ENCODE measurements at places on chromosomes 7 and 10.

- DNase-seq, result no peak
Observed at GRCh38 chr7:46386428-46387399, 465.6 kb upstream of the IGFBP3 start.

- no peak for DNase-seq
Observed at GRCh38 chr10:59607970-59608369, 101.7 kb downstream of the SLC16A9 start.

- no peak for DNase-seq
Observed at GRCh38 chr10:103666087-103666761, 172.7 kb downstream of the NEURL1 start.

DNA sequence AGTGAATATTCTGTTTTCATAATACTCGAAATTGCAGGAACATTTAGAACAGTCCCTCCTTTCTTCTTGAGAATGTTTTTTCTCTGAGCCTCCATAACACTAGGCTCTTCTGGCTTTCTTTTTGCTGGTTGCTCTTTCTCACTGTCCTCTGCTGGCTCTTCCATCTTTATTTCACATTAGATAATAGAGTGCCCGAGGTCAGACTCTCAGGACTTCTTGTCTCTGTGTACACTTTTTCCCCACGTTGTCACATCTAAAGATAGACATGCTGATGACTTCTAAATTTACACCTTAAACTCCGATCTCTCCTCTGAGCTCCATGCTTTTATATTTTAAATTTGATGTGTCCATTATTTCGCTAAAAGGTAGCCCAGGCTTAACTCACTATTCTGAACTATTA is 15.4 kb upstream of the LRRN3 start:
- no peak for DNase-seq

GRCh38 chr7:42672339-42672999 is 239.4 kb downstream of the C7orf25 start:
- DNase-seq, result no peak

DNA sequence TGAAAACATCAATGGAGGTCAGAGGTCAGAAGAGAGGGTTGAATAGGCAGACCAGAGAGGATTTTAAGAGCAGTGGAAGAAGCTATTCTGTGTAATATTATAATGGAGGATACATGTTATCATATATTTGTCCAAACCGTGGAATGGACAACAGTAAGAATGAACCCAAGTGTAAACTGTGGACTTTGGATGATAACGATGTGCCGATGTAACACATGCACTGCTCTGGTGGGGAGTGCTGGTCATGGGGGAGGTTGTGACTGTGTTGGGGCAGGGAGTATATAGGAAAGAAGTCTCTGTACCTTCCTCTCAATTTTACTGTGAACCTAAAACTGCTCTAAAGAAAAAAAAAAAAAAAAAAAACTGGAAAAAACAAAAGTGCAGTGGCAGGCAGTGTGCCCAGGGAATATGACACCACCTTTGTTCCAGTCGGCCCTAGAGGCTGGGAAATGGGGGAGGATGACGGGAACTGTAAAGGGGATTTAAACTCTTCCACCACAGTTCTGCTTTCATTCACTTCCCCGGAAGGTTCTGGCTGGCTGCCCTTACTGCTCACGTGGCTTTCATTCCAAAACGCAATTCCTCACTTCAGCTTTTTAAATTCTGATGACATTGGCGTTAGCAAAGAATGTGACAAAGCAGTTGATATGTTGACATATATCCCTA is 113.7 kb upstream of the ANKRD1 start:
- no peak for DNase-seq

DNA sequence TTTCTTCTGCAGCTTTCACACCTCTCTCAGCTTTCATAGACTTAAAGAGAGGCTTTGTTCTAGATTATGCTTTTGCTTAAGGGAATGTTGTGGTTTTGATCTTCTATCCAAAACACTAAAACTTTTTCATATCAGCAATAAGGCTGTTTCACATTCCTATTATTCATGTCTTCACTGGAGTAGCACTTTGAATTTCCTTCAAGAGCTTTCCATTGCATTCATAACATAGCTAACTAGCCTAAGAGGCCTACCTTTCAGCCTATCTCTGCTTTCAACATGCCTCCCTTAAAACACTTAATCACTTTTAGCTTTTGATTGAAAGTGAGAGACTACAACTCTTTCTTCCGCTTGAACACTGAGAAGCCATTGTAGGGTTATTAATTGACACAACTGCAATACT is 1117.0 kb upstream of the PHF14 start:
- no peak for DNase-seq

DNA sequence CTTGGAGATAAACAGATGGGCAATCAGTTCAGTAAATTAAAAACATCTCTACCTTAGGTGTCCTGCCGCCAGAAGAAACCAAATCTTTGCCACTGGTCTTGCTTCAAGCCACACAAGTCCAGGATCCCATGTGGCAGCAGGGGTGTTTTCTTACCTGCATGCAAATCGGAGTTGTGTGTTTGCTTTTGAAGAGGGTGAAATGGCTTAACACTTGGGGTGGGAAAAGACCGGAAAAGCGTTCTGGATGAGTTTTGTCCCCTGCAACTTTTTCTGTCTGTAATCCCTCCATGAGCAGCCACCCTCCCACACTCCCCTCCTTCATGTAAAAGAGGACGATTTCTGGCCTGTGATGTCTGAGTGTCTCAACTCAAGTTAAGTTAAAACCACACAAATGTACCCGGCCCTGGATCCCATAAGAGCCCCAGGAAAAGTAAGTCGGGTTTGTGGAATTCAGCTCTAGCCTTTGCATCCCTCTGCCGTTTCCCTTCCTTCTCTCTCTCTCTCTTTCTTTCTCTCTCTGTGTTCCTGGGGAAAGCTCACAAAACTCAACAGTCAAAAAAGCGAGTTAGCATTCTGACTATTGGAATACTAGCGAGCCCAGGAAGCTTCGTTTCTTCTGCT is 178.5 kb downstream of the TCF7L2 start:
- DNase-seq, result no peak

GRCh38 chr10:30185916-30186315 is 126.5 kb upstream of the JCAD start:
- DNase-seq, result no peak

DNA sequence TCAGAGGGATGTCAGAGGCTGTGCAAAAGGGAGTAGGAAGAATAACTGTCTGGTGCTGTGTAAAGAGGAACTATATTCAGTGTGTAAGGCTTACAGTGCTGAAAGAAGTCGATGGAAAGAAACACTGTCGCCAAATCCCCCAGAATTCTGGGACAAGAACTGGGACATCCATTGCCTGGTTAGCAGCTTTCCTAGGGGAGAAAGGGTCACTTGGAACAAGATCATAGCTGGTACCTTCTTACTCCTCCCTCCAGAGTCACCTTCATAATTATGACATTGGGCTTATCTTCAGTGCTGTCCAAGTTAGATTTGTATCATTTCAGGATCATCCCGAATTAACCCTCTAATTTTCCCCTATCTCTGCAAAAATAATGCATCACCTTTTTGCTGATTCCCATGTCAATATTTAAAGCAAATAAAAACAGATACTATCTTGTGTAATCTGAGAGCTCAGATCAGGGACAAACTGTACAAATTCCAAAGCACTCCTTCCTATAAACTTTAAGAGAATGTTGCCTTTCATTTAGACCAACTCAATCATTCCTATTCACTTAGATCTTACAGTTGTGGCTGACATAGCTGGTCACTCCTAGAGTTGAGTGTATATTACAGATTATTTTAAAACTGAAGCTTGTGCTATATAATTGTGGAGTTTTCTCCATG is 96.5 kb downstream of the DNAH11 start:
- no peak for DNase-seq

DNA sequence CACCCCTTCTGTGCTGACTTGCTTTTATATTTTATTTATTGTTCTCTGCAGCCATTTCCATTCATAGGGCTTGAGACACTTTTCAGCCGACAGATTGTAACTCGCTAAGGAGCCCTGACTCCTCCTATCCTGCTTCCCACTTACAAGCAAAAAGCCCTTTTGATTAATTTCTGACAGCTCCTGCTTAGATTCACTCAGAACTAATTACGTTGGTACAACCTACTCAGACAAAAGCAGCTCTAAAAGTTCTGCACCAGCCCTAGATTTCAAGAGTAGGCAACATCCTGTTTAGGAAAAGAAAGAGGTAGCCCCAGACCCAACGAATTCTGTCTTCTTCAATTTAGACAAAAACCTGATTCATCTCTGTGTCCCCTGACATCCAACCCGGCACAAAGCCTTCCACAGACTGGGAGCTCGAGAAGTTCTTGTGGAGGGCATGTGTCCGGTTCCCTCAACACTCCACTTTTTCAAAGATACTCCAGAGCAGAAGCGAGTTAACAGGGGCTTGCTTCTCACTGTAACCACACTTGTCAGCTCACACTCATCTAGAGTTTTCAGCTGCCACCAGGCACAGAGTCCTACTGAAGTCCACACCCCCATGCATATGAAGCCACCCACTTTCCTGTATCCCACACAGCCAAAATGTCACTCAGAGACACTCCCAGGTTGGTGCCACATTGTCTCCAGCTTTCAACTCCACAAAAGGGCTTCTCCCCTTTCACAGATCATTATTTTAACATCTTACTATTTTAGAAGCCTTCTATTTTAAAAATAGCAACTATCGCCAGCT is 113.6 kb upstream of the NFE2L3 start:
- DNase-seq, result no peak

- no peak for DNase-seq
Observed at GRCh38 chr7:35254496-35255442, 869 bp upstream of the TBX20 start.

DNA sequence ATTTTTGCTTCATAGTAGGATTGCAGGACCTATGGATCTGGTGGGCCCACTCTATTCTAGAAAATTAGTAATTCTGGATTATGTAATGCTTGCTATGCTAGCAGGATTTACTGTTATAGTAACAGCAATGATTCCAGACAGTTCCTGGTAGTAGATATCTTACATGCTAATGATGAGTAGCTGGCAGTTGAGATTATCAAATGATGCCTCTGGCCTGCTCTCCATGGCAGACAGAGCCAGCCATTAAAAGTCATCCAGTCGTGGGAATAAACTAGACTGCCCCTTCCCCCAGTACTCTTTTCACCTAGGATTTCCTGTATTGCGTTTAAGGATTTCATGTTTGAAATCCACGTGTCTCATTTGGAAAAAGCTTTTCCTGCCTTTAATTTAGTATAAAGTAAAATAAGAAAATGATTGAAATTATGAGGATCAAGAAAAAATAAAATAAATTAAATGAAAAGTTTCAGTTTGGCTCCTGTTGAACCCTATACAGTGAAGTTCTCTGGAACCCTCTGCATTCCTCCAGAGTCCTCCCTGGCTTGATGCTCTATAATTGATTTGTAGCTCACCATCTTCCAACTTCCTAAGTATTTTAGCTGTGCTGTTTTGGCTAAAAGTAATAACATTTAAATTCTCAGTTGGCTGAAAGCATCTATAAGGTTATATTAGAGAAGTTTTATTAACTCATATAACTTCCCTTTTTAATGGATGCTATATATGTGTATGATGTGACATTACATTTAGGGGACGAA is 14.6 kb downstream of the UMAD1 start:
- no peak for DNase-seq

- DNase-seq, result no peak
Observed at GRCh38 chr10:78514459-78514858, 480.8 kb downstream of the RPS24 start.

DNA sequence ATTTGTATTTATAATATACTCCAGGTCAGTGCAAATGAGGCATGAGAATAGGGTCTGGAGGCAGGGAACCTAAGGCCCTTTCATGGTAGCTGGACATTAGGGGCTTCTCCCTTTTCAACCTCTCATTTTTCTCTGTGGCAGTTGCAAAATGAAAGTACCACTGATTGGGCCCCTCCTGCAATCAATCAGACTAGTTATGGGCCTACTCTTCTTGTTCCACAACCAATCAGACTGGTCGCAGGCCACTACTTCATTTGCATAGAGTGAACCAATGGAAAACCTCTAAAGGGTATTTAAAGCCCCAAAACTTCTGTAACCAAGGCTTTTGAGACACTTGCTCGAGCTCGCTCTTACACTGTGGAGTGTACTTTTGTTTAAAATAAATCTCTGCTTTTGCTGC is 10.0 kb upstream of the PRPS1L1 start:
- no peak for DNase-seq

- DNase-seq, result no peak
Observed at GRCh38 chr7:115572111-115572510, 458.5 kb downstream of the TFEC start.

GRCh38 chr7:125966278-125967048 is 1036.8 kb upstream of the POT1 start:
- no peak for DNase-seq

Data from immature natural killer cell (primary cell).